ENCODE measurements at places on chromosomes 3 and 15. TPM values are rescaled to one million over a fixed set of nuclear protein-coding genes. Genes with fewer than 3 reads are reported as not detected.

DNA sequence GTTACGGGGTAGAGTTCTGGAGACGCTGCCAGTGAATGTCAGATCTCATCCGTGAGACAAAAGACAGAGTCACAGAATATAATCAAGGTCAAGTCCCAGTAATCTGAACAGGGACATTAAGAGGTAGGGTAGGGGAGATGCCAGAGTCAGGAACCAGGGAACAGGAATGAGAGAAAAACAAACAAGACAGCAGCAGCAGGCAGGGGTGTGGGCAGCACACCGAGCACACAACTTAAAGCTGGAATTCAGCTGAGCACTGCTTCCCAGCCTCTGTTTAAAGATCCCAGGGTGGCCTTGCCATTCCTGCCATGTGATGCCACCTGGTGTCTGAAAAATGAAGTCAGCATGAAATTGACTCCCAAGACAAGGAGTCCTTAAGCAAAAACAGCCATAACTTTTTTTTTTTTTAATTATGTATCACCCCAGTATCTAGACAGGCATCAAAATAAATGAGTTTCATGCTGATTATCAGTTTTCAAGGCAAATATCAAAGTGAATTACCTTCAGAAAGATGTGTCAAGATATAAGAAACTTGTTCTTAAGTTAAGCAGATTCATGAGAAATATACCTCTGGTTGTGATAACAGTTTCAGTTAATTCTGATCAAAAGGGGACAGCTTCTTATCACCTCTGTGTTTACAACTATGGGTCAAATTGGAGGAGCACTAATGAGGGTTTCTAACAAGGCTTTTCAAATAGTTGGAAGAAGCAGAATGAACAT is 203.7 kb downstream of the SLC9A9 start:
- peak; percentile 24 for DNase-seq

GRCh38 chr3:157498371-157498770 is 4.8 kb downstream of the VEPH1 start:
- DNase-seq: no peak

GRCh38 chr3:138371070-138371965 is 22.9 kb downstream of the MRAS start:
- no peak for DNase-seq

DNA sequence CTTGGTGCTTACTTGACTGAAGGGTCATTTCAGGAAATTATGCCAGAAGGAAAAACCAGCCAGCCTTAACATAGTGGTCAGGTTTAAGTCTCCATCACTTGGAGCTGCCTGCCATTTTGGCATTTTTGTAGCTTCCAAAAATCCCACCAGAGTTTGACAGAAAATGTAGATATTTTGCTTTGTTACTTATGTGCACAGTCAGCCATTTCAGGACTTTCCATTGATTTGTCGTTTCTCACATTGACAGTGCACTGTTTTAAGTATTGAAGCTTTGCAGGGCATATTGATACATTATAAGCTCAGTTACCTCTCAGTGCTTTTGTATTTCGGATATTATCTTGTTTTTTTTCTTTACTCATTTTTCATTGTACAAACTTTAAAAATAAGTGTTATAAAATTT is 89.0 kb upstream of the ANKRD34C start:
- no peak for DNase-seq

DNA sequence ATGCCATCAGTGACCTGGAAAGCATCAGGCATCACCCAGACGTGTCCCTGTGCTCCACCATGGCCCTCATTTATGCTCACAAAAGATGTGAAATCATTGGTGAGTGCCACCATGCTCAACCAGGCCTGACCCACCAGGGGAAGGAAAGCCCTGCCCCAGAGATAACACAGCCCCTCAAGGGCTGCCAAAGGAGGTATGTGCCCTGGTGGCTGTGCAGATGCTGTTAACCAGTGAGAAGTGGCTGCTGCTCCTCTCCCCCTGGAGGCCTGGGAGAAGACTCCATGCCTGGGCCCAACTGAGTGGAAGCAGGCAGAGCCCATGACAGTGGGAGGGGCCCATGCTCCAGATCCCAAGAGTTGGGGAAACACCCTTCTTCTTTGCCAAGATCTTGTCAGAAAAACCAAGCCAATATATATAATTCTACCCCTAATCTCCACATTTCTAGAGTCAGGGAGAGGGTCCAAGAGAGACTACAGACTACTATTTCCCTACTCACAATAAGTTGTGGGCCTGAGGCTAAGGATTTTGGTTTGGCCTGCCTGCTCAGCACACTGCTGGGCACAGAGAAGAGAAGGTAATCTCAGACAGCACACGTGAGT is 2.7 kb downstream of the TTC21A start:
- DNase-seq: no peak

GRCh38 chr3:184696697-184697096 is 15.2 kb downstream of the MAGEF1 start:
- DNase-seq: no peak

DNA sequence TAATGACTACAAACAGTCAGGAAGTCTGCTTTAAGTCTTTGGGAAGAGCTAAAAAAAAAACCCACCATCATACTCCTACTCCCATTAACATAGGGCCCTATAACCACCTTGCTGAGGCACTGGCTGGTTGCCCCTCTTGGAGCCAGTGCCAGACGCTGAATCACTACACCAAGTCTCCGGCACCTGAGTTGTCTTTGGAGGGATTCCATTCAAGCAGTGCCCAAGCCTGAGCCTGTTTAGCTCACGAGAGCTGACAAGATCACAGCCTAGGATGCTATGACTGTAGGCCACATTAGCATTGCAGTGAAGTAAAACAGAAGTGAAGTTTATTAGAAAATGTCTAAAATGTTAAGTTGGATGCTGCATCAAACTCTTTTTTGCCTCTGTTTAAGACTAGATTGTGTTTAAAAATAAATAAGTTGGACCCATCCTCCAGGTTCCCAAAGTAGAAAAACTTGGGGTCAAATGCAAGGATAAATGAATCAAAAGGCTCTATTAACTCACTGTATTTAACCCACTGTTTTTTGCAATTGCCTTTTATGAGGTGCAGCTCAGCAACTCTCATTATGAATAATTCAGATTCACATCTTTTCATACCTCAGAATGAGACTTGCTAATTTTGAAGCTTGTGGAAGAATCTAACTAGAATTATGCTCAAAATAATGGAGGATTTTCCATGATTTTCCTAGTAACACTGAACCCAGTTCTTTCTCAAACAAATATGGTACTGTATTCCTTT is 461.9 kb downstream of the FOXP1 start:
- DNase-seq: no peak

GRCh38 chr3:29605845-29606244 is 325.0 kb downstream of the RBMS3 start:
- DNase-seq: no peak

GRCh38 chr3:73080216-73080966 is 18.9 kb downstream of the EBLN2 start:
- DNase-seq: no peak

DNA sequence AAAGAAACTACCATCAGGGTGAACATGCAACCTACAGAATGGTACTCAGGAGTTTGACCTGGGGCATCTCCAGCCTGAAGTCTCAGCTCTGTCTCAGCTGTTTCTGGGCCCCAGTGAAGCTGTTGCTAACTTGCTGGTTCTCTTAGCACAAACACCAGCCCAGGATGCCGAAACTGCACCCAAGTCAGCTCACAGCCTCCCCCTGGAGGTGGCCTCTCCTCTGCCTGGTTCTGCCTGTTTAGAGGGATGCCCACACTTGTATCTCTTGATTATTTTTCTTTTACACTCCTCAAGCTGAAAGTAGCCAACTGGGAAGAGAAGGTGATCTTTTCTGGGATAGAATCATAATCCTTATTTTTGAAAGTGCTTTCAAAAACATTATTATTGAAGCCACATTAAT is 289.0 kb upstream of the RASGRP1 start:
- no peak for DNase-seq

GRCh38 chr3:183295211-183295610 is 42.2 kb downstream of the B3GNT5 start:
- no peak for DNase-seq

- no peak for DNase-seq
Observed at GRCh38 chr15:81111510-81112470, 22.3 kb upstream of the CFAP161 start.

- peak; percentile 77 for DNase-seq
Observed at GRCh38 chr3:13012221-13012691, 61.0 kb downstream of the IQSEC1 start.

- DNase-seq: no peak
Observed at GRCh38 chr3:169259134-169259533, 404.4 kb downstream of the MECOM start.

GRCh38 chr3:71721651-71722157 is 3.5 kb downstream of the EIF4E3 start:
- DNase-seq: no peak

DNA sequence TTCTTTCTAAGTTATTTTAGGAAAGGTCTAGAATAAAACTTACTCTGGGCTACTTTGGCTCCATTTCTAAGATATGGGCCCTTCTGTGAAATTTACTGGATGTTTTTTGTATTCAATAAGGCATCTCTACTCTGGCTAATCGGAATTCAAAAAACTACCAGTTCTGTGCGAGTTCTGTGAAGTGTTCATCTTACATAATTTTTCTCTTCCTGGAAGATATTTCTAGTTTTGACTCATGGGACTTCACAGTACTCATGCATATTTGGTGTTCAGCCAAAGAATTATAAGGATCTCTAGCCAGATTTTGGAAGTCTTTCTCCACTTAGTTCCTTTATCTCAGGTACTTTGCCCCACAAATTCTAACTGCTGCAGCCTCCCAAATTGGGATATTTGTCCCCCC is 46.4 kb upstream of the MBNL1 start:
- no peak for DNase-seq

DNA sequence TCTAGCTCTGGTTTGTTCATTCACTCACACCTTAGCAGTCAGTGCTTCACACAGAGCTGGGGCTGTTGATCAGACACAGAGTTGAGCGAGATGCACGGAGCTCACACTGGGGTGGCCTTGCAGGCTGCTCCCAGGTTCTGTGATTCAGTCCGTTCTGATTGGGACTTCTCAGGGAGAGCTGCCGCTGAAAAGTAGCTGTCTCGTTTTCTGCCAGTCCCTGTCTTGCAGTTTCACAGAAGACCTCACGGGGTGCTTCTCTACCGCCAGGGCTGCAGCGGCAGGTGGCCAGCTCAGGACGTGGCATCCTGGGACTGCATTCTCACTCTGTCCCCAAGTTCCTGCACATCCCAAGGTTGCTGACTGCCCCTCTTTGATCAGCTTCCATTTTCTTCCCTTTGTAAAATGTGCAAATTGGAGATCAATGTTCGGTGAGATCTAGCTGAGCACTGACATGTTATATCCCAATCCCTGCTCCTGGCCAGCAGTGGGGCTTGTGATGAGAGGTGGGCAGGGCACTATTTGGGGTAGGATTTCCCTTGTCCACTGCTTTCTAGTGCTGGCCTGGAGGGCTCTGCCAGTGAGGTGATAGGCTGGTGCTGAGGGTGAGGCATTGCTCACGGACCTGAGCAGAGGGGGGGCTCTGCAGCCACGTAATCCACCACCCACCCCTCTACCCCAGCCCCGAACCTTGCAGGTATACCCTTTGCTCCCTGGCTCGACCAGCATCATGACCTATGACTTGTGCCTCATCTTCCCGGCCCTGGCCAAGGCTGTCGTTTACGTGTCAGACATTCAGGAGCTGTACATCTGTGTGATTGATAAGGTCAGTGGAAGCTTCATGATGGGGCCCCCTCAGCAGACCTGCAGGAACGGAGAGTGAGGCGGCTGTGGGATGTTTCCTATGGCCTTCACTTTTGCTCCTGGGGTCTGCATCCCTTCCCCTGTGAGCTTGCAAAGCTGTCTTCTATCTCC is 5.3 kb upstream of the TXNRD3 start:
- no peak for DNase-seq

DNA sequence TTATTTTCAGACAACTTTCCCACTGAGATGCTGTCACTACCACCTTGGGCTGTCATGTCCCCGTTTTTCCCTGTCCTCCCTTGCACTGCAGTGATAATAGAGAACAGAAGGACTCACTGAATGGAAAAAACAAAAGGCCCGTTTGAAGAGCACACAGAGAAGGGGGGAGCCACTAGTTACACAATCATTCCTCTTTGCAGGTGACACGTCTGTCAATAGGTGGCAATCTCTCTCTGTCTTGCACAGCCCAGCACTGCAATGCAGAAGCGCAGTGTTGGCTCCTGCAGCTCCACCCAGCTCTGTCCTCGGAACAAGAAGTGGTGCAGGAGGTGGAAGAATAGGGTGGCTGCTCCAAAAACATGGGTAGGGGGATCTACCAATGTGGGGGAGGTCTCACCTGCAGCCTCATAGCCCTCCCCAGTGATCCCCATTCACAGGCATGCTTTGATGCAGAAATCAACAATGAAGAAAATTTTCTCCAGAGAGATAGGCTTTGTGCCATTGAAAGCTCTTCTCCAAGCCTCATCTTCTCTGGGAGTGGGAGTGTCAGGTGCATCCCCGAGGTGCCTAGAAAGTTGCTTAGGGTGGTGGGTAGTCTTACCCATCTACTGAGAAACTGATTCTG is 31.8 kb downstream of the FSTL1 start:
- peak; percentile 50 for DNase-seq

- DNase-seq: no peak
Observed at GRCh38 chr15:76440441-76440840, 103.9 kb downstream of the ISL2 start.

GRCh38 chr15:73865379-73865778 is 8.0 kb upstream of the TBC1D21 start:
- no peak for DNase-seq

DNA sequence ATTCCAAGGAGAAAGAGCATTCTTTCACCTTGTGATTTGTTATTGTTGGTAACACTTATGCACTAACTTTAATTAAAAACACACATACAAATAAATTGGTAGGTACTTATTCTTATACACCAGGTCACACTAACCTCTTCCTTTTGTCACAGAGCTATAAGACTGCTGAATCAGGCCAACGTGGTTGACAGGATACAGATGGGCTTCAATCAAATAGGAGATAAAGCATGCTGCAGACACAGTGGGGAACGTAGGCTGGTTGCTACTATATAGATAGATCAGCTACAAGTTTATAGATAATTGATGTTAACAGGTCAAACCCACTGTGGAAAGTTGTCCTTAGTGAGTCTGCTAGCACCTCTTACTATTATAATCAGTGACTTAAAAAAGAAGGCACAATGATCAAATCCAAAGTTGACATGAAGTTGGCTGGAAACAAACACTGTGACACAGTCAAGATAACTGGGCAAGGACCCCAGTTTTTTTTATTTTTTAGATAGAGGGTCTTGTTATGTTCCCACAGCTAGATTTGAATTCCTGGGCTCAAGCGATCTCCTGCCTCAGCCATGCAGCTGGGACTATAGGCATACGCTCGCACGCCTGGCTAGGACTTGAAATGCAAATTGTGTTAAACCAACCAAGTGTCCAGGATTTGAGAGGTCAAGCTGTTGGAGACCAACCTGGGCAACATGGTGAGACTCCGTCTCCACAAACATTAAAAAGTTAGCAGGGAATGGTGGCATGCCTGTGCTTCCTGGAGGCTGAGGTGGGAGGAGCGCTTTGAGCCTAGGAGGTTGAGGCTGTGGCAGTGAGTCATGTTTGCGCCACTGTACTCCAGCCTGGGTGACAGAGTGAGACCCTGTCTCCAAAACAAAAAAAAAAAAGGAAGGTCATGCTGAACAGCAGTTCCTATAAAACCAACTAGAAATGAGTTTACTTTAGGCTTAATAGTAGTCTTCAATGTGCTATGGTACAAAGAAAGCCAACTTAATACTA is 97.9 kb upstream of the MEX3B start:
- DNase-seq: no peak

The TUSC7 gene
- not detected for total RNA-seq

The ATP13A5 gene
- not detected for total RNA-seq

The SNX33 gene
- total RNA-seq: 14.3 TPM

The TFG gene
- 86.5 TPM for total RNA-seq

The BCL6 gene
- total RNA-seq: 91.7 TPM

The U2SURP gene
- 46.8 TPM for total RNA-seq

The LRRC15 gene
- 0.18 TPM for total RNA-seq

The STRA6 gene
- total RNA-seq: not detected
